NK-92 treated with Interleukin-12 subunit alpha and Interleukin-12 subunit beta, amount 100 ng/mL, for 24 hours (cell line): ENCODE measurements at places on chromosomes 11 and 22.

- DNase-seq, result no peak
These were observed 6.1 kb upstream of the B3GAT1 start for GRCh38 chr11:134417871-134418840.

DNA sequence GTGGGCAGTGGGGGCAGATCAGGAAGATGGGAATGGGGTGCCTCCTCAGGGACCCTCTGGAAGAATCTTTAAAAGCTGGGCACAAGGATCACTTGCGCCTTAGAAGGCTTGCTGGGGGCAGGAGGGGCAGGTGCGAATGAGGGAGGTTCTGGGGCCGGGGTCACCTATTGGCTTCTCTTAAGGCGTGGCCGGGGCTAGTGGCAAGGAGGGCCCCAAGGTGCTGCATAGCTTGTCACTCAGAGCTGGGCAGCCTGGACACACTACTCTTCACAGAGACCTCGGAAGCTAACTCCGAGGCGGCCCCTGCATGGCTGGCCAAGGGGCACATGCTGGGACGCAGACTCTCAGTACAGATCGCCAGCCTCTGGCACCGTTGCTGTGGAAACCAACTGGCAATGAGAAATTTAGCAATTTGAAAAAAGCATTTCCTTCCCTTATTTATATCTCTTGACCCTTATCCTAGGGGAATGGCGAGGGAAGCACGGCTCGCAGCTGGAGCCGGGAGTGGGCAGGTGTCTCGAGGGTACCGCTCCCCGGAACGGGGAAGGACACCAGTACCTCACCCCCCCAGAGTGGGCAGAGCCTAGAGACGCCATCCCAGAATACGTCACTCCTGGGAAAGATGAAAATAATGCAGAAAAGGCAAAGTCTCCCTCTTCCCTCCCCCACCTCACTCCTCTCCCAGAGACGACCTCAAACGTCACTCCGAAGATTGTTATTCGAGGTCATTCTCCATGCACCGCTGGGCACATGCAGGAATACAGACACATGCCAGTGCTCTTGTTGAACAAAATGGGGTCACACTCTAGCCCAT, 188.1 kb downstream of the CTTN start:
- no peak for DNase-seq

GRCh38 chr11:19800714-19801519, 88.3 kb downstream of the NAV2 start:
- no peak for DNase-seq

GRCh38 chr22:25569983-25570382, 5.5 kb downstream of the GRK3 start:
- DNase-seq, result no peak

DNA sequence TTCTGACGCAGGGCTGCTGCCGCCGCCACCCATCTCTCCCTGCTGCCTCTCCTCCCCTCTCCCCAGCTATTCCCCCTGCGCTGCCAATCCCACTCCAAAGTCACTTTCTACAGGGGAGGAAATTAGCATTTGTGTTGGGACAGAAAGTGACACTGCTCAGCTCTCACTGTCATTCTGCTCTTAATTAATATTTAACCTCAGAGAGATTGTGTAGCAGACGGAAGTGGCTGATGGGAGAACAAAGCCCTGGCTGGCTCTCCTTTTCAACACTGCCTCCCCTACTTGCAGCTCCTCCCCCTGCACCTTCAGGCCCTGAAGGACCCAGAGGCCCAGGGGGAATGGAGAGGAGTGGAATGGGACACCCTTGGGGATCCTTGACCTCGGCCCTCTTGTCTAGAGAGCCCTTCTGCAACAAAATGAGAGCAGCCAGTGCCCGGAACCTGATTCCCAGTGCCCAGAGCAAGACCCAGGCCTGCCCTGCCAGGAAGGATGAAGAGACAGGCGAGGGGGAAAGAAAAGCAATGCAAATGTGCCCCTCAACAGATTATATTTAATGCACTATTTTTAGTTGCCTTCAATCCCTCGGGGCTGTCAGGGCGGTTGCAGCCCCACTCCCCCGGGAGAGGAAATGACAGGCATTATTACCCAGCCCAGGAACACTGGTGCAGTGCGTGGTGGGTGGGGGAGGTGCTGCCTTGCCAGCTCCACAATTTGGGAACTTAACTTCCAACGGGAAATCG, 14.6 kb upstream of the NRGN start:
- DNase-seq, result no peak

DNA sequence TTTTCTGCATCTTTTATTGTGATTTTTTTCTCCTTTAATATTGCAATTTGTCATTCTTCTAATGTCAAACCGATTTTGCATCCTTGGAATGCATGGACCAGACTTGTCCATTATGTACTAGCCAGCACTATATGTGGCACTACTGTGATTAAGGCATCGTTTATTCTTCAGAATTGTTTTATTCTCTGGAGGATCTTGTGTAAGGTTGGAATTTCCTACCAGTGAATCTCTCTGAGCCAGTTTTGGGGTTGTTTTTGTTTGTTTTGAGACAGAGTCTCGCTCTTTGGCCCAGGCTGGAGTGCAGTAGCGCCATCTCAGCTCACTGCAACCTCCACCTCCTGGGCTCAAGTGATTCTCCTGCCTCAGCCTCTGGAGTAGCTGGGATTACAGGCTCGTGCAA, 58.5 kb downstream of the IGLL5 start:
- DNase-seq, result no peak

DNA sequence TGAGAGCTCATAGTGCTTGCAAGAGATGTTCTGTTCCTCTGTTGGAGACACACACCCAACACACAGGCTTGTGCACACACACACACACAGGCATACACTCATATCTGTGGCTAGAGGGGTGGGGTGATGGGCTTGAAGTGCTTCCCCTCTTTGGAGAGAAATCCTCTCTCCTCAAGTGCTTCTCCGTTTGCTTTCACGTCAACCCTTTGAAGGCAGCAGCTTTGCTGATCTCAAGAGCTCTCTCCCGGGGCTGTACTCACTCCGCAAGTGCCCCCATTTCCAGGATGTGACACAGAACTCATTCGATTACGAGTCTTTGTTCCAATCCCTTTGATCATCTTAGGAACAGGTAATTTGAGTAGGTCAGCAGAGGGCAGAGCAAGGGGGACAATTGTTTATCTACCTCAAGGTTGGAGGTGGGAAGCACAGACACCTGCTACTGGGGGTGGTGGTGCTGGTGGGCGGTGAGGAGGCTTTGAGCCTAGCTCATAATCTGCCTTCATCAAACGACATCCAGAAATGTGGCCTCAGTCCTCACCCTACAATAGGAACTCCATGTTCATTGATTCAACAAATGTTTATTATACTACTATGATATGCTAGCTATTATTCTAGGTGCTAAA, 529.8 kb upstream of the CADM1 start:
- no peak for DNase-seq

- no peak for DNase-seq
These were observed 35.8 kb downstream of the BTG4 start for GRCh38 chr11:111476366-111476765.

DNA sequence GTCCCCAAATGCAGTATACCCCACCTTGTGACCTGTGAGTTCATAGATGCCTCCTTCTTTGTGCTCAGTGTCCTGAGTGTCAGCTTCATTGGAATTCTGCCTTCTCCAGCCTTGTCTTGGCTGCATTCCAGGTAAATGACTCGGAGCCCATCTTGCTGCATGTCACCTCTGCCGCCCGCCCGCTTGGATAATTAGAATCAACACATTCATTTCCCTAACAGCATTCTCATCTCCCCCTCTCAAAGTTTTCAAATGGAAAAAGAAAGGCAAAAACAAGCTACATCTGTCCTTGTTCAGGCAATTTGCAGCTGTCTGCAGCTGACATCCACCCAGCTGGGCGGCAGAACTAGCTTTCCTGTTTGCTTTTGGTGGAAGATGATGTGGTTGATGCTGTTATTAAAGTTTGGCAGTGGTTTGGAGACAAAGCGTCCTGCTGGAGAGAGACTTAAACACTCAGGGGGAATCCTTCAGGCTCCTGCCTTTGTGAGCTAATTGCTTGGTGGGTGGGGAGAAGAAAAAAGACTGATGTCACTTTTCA, 198.8 kb upstream of the SEZ6L start:
- DNase-seq, result no peak

GRCh38 chr11:116955548-116955947, 118.1 kb upstream of the APOA1 start:
- no peak for DNase-seq

DNA sequence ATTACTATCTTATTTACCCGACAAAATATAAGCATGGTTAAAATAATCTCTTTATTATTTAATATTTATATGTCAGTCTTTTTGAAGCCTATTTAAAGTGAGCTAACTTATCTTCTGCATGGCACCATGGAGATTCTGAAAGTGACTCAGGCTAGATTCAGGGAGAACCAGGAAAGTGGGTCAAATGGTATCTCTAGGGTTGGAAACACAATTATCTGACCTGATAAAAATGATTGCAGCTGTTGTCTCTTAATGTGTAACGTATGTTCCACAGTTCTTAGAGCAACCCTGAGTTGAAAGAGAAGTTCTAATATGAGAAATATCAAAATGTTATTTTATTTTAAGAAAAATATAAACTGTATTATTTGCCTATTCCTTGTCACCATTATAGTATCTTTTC, 143.1 kb upstream of the CARD18 start:
- DNase-seq, result no peak

GRCh38 chr11:33500861-33501479, 199.7 kb downstream of the C11orf91 start:
- no peak for DNase-seq

GRCh38 chr11:74927496-74927895, 21.4 kb downstream of the XRRA1 start:
- no peak for DNase-seq

- DNase-seq, result peak; percentile 62
These were observed 728 bp downstream of the FANCF start for GRCh38 chr11:22624742-22625447.

GRCh38 chr11:19805376-19805775, 92.7 kb downstream of the NAV2 start:
- DNase-seq, result no peak
